ENCODE measurements at places on chromosomes 2 and 18. TPM values are rescaled to one million over a fixed set of nuclear protein-coding genes. Genes with fewer than 3 reads are reported as not detected.

- no peaks in the 10 kb centered on the region for H3K4me1 ChIP-seq
- peaks cover under 1% of the 10 kb centered on the region for H3K27me3 ChIP-seq
- no peaks in the 10 kb centered on the region for H3K36me3 ChIP-seq
- no peak for DNase-seq
- no peak overlapping the region for H3K4me3 ChIP-seq
- no peak overlapping the region for H3K27ac ChIP-seq
Observed at GRCh38 chr2:85061896-85062295, 71.3 kb upstream of the TCF7L1 start.

Gene CDCA7
- 25.9 TPM for total RNA-seq

DNA sequence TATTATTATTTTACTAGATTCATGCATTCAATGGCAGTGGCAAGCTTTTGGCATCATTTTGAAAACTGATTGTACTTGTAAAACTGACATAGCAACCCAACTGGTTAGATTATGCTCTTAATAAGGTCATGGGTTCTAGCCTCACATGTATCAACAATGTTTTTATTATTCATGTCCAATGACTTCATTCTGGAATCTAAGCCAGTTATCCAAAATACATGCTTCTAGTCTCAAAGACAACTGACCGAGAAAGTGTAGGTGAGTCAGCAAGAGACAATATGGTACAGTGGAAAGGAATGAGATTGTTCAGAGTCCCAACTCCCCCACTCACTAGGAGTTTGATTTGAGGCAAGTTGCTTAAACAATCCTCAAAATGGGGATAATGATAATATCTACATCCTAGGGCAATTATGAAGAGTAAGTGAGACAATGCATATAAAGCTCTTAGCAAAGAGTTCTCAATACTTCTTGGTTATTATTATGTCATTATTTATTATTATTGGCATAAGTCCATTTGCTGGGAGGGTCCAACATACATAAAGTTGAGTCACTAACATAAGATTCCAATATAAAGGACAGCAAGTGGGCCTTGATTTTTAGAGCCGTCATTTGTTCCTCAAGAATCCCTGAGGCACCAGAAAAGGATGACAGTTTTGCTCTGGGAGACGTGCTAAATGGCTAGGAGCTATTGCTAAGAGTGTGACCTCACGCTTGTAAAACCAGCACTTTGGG lies 99.4 kb downstream of the NEB start:
- no peak overlapping the region for H3K27ac ChIP-seq
- DNase-seq, result no peak
- no peaks in the 10 kb centered on the region for H3K27me3 ChIP-seq
- no peaks in the 10 kb centered on the region for H3K36me3 ChIP-seq
- H3K4me1 ChIP-seq, result peaks cover 40% of the 10 kb centered on the region
- no peak overlapping the region for H3K4me3 ChIP-seq

Gene TRIM43
- total RNA-seq, result not detected

GRCh38 chr2:98637401-98638147 lies 29.2 kb downstream of the UNC50 start:
- H3K36me3 ChIP-seq, result peaks cover 56% of the 10 kb centered on the region
- no peaks in the 10 kb centered on the region for H3K27me3 ChIP-seq
- peak overlapping the region; percentile 60 for H3K27ac ChIP-seq
- H3K4me3 ChIP-seq, result peak overlapping the region; percentile 29

- DNase-seq, result no peak
- no peak overlapping the region for H3K27ac ChIP-seq
Observed at GRCh38 chr18:73981796-73982195, 165.8 kb downstream of the FBXO15 start.

Gene MAP3K19
- not detected for total RNA-seq

Gene SERPINB2
- 1.7 TPM for total RNA-seq

- peak; percentile 24 for DNase-seq
- no peaks in the 10 kb centered on the region for H3K27me3 ChIP-seq
- H3K36me3 ChIP-seq, result no peaks in the 10 kb centered on the region
- H3K27ac ChIP-seq, result peak within 1 kb of the TSS; percentile 13
Observed at GRCh38 chr2:190343536-190344275, at the start of gene INPP1. INPP1 (plus strand) TSS chr2:190343589; CDS start chr2:190360103, 16,514 bp downstream.

Gene MEP1B
- not detected for total RNA-seq

DNA sequence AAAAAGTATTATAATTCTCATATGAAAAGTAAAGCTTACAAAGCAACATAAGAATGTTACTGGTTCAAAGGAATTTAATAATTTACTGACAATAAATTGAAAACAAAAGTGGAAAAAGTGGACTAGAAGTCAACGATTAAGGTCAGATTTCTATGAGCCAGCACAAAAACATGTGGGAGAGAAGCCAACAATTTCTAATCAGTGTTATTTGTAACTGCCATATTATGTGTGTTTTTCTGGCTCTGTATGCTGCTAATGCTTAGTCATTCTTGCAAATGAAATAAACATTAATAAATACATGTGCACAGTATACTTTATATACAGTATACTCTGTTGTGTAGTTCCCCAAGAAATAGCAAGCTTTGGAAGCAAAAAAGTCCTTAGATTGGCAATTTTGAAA lies 301.3 kb upstream of the RGPD4 start:
- H3K4me3 ChIP-seq, result no peak overlapping the region
- no peaks in the 10 kb centered on the region for H3K4me1 ChIP-seq
- no peaks in the 10 kb centered on the region for H3K27me3 ChIP-seq
- H3K36me3 ChIP-seq, result no peaks in the 10 kb centered on the region

All from CD8-positive, alpha-beta memory T cell (primary cell).